Vagina (tissue), 2 donors: ENCODE measurements at places on chromosomes 7 and 10. TPM values are rescaled to one million over a fixed set of nuclear protein-coding genes. Genes with fewer than 3 reads are reported as not detected.
A peak's percentile ranks its signal among the peaks of the same experiment; 100 is the strongest.

STEAP1B gene
- total RNA-seq, result 8.8 TPM

- H3K27ac ChIP-seq, result no peak overlapping the region
- no peaks in the 10 kb centered on the region for H3K27me3 ChIP-seq
- DNase-seq, result no peak
- peaks cover 14% of the 10 kb centered on the region for H3K4me1 ChIP-seq
- no peaks in the 10 kb centered on the region for H3K36me3 ChIP-seq
- no peak overlapping the region for H3K4me3 ChIP-seq
Measured at GRCh38 chr7:7203813-7204575, 21.6 kb downstream of the C1GALT1 start.

ZNF12 gene
- 49.8 TPM for total RNA-seq

- H3K4me1 ChIP-seq, result peaks cover 13% of the 10 kb centered on the region
- no peak overlapping the region for H3K4me3 ChIP-seq
- DNase-seq, result no peak
- no peak overlapping the region for H3K27ac ChIP-seq
- H3K27me3 ChIP-seq, result no peaks in the 10 kb centered on the region
Measured at GRCh38 chr7:39613577-39613976, 9.8 kb upstream of the RALA start.

DNA sequence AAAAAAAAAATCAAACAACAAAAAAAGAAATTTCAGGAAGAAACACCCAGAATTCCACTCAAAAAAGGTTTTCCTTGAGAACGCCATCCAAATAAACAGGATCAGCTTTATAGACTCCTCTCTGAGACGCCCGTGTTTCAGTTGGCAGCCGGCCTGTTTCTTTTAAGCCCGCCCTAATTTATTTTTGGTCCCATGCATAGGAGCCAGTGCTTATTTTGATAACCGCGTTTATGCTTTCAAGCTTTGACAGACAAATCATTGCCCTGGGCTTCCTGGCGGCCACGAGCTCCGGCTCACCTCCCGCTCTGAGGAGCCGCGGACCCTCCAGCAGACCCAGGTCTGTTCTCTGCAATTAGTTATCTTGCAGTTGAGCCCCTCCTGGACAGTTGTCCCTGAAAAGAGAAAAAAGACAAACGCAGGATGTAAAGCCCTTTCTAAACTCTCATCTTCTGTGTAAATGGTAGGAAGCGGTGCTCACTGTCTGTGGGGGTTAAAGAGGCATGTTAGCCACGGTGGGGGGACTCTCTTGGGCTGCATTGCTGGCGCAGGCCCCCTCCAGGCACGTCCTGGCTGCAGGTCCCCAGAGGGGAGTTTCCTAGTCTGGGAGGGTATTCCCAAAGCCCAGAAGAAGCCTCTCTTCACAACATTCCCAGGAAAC is 22.2 kb upstream of the UNCX start:
- H3K27ac ChIP-seq, result no peak overlapping the region
- H3K27me3 ChIP-seq, result no peaks in the 10 kb centered on the region
- no peaks in the 10 kb centered on the region for H3K36me3 ChIP-seq
- peaks cover 14% of the 10 kb centered on the region for H3K4me1 ChIP-seq

LRRN3 gene
- total RNA-seq, result 0.98 TPM

GRCh38 chr10:112286837-112287818 is 3.9 kb downstream of the TECTB start:
- no peaks in the 10 kb centered on the region for H3K36me3 ChIP-seq
- H3K27ac ChIP-seq, result no peak overlapping the region
- H3K27me3 ChIP-seq, result no peaks in the 10 kb centered on the region
- H3K4me3 ChIP-seq, result no peak overlapping the region

DNA sequence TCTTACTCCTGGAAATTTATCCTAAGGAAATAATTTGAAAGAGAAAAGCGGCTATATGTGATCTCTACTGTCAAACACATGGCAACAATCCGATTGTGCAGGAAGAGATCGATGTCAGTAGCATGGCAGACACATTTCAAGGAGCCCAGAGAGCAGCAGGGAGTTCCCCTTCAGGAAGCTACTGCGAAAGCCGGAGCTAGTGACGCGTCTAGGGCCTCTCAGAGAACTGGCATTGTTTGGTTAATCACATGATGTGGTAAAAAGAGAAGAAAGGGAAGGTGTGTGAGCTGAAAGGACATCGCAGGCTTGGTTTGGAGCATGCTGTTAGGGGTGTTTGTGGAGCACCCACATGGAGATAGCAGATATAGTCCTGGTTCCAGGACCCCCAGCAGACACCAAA is 74.9 kb downstream of the BEND7 start:
- no peak overlapping the region for H3K4me3 ChIP-seq
- no peaks in the 10 kb centered on the region for H3K27me3 ChIP-seq
- H3K4me1 ChIP-seq, result no peaks in the 10 kb centered on the region
- no peaks in the 10 kb centered on the region for H3K36me3 ChIP-seq

GRCh38 chr10:118569882-118570252 is 25.6 kb downstream of the PRLHR start:
- DNase-seq, result no peak
- H3K36me3 ChIP-seq, result no peaks in the 10 kb centered on the region
- H3K27me3 ChIP-seq, result no peaks in the 10 kb centered on the region
- H3K4me3 ChIP-seq, result no peak overlapping the region
- peaks cover 27% of the 10 kb centered on the region for H3K4me1 ChIP-seq

- no peak overlapping the region for H3K27ac ChIP-seq
- no peak for DNase-seq
- no peaks in the 10 kb centered on the region for H3K27me3 ChIP-seq
- H3K4me3 ChIP-seq, result peak overlapping the region; percentile 67
Measured at GRCh38 chr10:22324413-22324812, 3.5 kb downstream of the BMI1 start.

- DNase-seq, result no peak
- no peaks in the 10 kb centered on the region for H3K36me3 ChIP-seq
- H3K27me3 ChIP-seq, result no peaks in the 10 kb centered on the region
- no peak overlapping the region for H3K4me3 ChIP-seq
- no peak overlapping the region for H3K27ac ChIP-seq
Measured at GRCh38 chr7:22110227-22110839, 164.6 kb upstream of the CDCA7L start.

GRCh38 chr7:22712999-22713398 is 14.0 kb upstream of the IL6 start:
- H3K36me3 ChIP-seq, result no peaks in the 10 kb centered on the region
- H3K27me3 ChIP-seq, result no peaks in the 10 kb centered on the region
- no peak for DNase-seq
- no peaks in the 10 kb centered on the region for H3K4me1 ChIP-seq
- H3K27ac ChIP-seq, result no peak overlapping the region
- H3K4me3 ChIP-seq, result no peak overlapping the region

DNA sequence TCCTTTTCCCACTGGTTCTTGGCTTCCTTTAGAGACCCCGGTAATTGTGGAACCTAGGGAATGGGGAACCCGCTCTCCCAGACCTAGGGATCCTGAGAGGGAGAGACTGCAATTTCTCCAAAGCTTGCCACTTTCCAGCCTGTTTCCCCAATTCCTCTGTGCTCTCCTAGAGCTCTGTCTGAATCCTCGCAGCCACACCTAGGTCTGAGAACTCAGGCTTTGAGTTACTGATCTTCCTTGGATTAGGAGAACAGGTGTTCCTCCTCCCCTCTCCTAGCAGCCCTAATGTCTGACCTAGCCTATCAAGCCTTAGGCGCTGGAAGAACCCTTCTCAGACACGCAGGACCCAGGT is 20.0 kb downstream of the WNT8B start:
- H3K36me3 ChIP-seq, result no peaks in the 10 kb centered on the region
- peaks cover 17% of the 10 kb centered on the region for H3K4me1 ChIP-seq
- no peak overlapping the region for H3K27ac ChIP-seq
- H3K27me3 ChIP-seq, result no peaks in the 10 kb centered on the region
